ENCODE measurements at places on chromosomes 3 and 15.

DNA sequence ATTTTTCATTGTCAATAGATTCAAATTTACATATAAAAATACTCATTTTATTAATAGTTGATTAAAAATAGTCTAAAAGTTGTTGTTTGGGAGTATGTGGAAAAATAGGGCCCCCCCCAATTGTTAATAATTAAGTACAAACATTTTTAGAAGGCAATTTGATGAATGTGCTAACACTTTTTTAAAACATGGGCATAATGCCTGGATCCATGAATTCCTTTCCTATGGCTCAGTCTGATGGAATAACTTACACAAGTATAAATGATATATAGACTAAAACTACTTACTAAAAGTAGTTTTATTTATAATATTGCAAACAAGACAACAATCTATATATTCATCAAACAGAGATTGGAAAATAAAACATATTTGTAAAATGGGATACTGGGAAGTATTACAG, 247.2 kb upstream of the LRRN1 start:
- DNase-seq, result no peak

DNA sequence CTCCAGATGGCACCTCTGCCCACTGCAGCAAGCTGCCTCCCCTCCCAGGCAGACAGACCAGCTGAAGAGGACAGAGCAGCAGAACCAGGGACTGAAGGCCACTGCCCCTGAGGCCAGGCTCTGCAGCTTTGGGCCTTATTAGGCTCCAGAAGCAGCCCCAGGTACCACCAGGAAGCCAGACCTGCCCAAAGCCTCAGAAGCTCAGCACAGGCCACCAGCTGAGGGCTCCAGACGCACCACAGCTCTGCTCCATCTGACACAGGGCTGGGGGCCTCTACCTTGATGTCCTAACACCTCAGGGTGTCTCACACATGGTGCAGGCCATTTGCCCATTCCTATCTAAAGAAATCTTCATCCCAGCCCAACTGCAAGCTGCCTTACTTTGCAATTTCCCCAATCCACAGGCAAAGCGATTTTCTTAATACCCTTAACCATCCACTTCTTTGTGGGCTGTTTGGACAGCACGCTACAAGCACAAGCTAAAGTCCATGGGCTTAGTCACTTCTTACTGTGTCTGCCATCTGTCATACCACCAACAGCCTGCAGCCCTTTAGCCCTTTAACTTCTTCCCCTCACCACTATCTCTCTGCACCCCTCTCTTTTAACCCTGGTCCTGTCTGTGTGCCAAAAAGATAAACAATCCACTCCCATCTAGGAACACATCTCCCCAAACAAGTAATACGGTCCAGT, 112.1 kb downstream of the IQSEC1 start:
- DNase-seq, result no peak

DNA sequence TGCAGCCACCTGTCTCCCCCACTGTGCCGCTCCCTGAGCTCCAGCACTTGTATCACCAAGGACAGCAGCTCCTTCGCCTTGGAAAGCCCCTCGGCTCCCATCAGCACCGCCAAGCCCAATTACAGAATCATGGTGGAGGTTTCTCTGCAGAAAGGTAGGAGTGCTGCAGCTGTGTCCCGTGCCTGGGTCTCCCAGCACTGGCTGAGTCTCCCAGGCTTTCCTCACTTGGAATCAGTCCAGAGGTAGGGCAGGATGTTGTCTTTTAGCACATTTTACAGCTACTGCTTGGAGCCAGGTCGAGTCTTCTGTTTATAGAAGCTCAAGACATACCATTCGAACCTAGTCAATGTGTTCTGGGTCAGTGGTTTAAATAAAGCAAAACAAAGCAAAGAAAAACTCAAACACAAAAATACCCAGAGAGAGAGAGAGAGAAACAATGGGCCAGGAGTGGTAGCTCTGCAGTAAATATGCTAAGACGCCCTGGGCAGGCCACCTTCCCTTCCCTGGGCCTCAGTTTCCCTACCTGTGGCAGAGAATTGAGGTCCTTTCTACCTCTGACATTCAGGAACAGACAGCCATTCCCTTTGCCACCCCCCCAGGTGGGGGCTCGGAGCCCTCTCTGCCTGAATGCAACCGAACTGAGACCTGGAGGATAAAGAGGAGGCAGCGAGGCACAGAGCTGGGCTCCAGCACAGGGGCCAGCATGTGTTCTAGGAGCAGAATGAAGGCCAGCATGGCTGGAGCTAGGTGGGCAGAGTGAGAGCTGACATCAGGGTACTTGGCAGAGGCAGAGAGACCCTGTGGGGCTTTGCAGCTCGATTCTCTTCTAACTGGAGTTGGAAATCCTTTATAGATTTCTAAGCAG, 44.1 kb downstream of the STARD5 start:
- DNase-seq, result no peak

DNA sequence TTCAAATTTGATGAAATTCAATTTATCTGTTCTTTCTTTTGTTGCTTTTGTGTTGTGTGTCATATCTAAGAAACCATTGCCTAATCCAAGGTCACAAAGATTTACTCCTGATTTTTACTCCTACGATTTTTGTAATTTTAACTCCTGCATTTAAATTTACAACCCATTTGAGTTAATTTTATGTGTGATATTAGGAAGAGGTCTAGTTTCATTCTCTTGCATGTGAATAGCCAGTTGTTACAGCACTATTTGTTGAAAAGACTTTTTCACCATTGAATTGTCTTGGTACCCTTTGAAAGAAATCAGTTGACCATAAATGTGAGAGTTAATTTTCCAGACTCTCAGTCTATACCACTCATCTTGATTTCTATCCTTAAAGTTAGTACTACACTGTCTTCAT, 23.9 kb downstream of the CRTAP start:
- no peak for DNase-seq

DNA sequence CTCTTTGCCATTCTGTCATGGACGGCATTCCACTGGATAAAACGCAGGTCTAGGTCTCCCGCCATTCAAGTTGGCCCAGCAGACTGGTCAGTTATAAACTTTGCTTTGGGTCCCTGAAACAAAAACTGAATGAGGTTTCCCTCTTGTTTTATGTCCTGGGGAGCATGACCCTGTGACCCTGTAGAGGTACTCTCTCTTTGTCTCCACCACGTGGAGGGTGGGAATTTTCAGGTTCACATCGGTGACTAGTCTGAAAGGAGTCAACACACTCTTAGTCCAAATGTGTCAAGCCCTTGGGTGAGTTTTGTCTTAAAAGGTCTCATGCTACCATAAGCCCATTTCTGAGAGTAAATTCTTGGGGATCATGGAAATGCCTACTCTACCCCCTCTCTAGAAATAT, 139.9 kb downstream of the PLCH1 start:
- no peak for DNase-seq

All from GM20000 (cell line).